Right lung (tissue), 10 donors: ENCODE measurements at places on chromosomes 3 and 15. TPM values are rescaled to one million over a fixed set of nuclear protein-coding genes. Genes with fewer than 3 reads are reported as not detected.

Gene FILIP1L
- 10.5 TPM for polyA plus RNA-seq

Gene AGBL1
- 0.05 TPM for polyA plus RNA-seq

Gene SGO1
- polyA plus RNA-seq = 16.9 TPM

Gene SECISBP2L
- 47.6 TPM for polyA plus RNA-seq

Gene CEP19
- 4.3 TPM for polyA plus RNA-seq

Gene IQCH
- polyA plus RNA-seq = 1.8 TPM

Gene C3orf22
- not detected for polyA plus RNA-seq

Gene NR2C2
- 55.4 TPM for polyA plus RNA-seq

Gene DHX30
- polyA plus RNA-seq = 49.9 TPM

Gene METTL6
- 24.7 TPM for polyA plus RNA-seq

Gene ACTL6A
- polyA plus RNA-seq = 101 TPM

Gene EHD4
- polyA plus RNA-seq = 11.2 TPM

Gene NOX5
- polyA plus RNA-seq = 0.40 TPM

Gene GPR149
- polyA plus RNA-seq = not detected

Gene PLD1
- 2.8 TPM for polyA plus RNA-seq

Gene CHDH
- polyA plus RNA-seq = 3.2 TPM

Gene POLQ
- polyA plus RNA-seq = 3.6 TPM

Gene SCAANT1
- 2.7 TPM for polyA plus RNA-seq

Gene SLC25A20
- polyA plus RNA-seq = 13.1 TPM

Gene MEGF11
- polyA plus RNA-seq = 3.3 TPM

Gene GOLGA8S
- 2.5 TPM for polyA plus RNA-seq

Gene PLAAT1
- polyA plus RNA-seq = 0.45 TPM

Gene TRAT1
- polyA plus RNA-seq = 0.44 TPM

Gene PEX5L
- polyA plus RNA-seq = 0.27 TPM

Gene TMOD2
- polyA plus RNA-seq = 4.6 TPM

Gene SPATA12
- not detected for polyA plus RNA-seq

Gene XRN1
- polyA plus RNA-seq = 41.9 TPM

Gene FGD5
- 44.7 TPM for polyA plus RNA-seq

Gene MNS1
- 21.8 TPM for polyA plus RNA-seq

Gene PPP4R2
- 85.6 TPM for polyA plus RNA-seq

Gene OGG1
- 75.5 TPM for polyA plus RNA-seq

Gene SPTBN5
- polyA plus RNA-seq = 1.8 TPM

Gene RAB43
- polyA plus RNA-seq = 9.3 TPM

Gene TNFSF10
- 52.7 TPM for polyA plus RNA-seq

Gene MAPKAPK3
- 33.4 TPM for polyA plus RNA-seq

Gene ALDH1L1
- polyA plus RNA-seq = 1.0 TPM

Gene ATRIP
- 14.0 TPM for polyA plus RNA-seq

Gene CPN2
- not detected for polyA plus RNA-seq

Gene FYTTD1
- 91.0 TPM for polyA plus RNA-seq

Gene GP9
- 1.8 TPM for polyA plus RNA-seq

Gene PAQR5
- polyA plus RNA-seq = 4.9 TPM
